ENCODE measurements at places on chromosomes 1 and 21. TPM values are rescaled to one million over a fixed set of nuclear protein-coding genes. Genes with fewer than 3 reads are reported as not detected.

AQP10 gene
- 0.07 TPM for polyA plus RNA-seq

PAQR6 gene
- polyA plus RNA-seq: 3.0 TPM

TENT5C gene
- 3.2 TPM for polyA plus RNA-seq

GRCh38 chr21:32921632-32922230 lies 104.0 kb upstream of the OLIG2 start:
- no peak for DNase-seq

- DNase-seq: no peak
These were observed 352.3 kb upstream of the B3GALT2 start for GRCh38 chr1:193538680-193539079.

- DNase-seq: no peak
These were observed 37.7 kb downstream of the SYF2 start for GRCh38 chr1:25194572-25195020.
